Activated naive CD8-positive, alpha-beta T cell treated with anti-CD3 and anti-CD28 coated beads for 36 hours (primary cell): ENCODE measurements at places on chromosomes 5 and 9. TPM values are rescaled to one million over a fixed set of nuclear protein-coding genes. Genes with fewer than 3 reads are reported as not detected.

DNA sequence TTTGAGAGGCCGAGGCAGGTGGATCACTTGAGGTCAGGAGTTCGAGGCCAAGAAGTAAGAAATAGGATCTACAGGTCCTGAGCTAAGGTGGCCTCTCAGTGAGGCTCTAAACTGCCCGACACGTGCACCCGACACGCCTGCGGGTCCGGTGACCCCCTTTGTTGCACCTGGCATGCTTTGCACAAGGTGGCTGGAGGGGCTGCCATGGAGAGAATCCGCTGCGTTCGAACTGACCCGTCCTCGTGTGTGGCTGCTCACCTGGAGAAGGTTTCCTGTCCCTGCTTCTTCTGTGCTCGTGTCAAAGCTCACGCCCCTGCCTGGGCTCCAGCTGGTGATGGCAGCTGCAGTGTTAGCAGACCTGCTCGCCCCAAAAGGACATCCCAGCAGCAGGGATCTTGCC, 5.7 kb upstream of the OLFM1 start:
- H3K36me3 ChIP-seq: no peaks in the 10 kb centered on the region
- H3K4me3 ChIP-seq: no peak overlapping the region
- peaks cover 3% of the 10 kb centered on the region for H3K4me1 ChIP-seq
- no peak overlapping the region for H3K27ac ChIP-seq
- DNase-seq: no peak
- H3K27me3 ChIP-seq: peaks cover 47% of the 10 kb centered on the region

DNA sequence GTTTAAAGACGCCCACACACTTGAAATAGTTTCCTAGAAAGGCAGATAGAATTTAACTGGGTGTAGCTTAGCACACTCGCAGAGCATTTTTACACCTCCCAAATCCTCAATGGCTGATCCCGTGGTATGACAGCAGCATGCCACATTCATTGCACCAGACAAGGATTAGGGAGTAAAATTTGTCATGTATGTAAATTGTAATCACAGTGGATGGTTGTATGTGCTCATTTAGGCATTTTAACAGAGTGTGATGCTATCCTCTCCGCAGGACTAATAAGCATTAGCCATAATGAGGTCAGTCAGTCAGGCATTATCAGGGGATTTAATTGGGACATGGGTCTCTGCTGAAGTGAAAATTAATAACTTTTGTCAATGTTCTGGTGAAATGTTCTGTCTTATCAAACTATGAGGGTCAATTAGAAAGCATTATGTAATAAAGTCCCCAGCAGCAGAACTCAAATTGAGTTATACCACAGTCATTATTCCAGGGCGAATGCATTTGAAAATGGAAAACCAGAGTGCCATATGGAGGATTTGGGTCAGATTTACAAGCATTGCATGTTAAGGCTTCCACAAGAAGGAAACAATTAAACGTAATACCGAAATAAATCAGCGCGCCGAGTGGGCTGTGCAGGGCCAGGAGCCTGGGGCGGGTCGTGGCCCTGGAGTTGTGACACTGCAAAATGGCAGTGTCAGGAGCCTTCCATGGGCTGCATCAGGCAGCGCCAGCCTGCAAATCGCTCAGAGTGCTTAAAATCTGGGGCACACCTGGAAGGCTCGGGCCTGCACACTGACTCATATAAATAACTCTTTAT, 602.2 kb downstream of the BNC2 start:
- DNase-seq: no peak
- no peak overlapping the region for H3K27ac ChIP-seq
- peaks cover 13% of the 10 kb centered on the region for H3K4me1 ChIP-seq
- no peak overlapping the region for H3K4me3 ChIP-seq
- H3K27me3 ChIP-seq: peaks cover 3% of the 10 kb centered on the region
- no peaks in the 10 kb centered on the region for H3K36me3 ChIP-seq

GRCh38 chr5:58458743-58459145, 1.1 kb downstream of the PLK2 start:
- no peak for DNase-seq
- H3K27me3 ChIP-seq: peaks cover 6% of the 10 kb centered on the region

DNA sequence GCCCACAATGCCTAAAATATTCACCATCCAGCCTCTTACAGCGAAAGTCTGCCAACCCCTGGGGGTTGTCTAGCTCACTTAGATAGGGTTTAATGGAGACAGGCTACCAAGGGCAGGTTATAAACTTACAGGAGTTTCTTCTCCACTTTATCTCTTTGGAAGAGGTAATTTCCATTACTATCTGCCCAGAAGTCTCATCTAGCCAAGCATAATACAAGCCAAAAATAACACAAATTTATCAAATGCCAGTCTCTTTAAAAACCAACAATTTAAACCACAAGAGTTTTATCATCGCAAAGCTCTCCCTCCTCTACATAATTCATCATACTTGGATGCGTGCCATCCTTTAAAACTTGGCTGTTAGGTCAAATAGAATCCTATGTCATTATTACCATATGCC, 6.2 kb downstream of the RBM22 start:
- H3K27ac ChIP-seq: no peak overlapping the region
- no peak overlapping the region for H3K4me3 ChIP-seq
- no peaks in the 10 kb centered on the region for H3K4me1 ChIP-seq

DNA sequence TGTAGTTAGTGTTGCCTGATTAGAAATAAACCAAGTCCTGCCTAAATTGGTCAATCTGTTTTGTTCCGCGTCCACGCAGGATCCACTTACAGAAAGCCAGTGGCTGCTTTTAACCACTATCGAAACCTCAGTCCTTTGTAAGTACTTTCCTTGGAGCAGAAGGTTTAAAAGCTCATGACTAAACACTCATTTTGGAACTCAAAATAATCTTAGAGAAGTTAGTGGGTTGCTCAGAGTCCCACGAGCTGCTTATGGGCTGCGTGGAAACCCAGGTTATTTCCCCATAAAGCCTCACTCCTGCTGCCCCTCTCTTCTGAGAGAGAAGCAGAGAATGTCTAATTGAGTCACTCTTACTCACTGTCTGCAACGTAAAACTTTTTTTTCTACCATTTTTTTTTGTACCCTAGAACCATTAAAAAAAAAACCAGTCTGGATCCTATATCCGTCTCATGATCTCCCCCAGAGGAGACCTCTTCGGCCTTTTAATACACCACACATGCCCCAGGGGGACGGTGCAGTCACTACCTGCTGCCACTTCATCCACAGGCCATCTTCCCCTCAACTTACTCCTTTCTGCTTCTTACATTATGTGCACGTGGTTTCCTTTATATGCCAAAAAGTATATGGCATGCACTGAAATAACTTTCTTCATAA, 7.6 kb downstream of the BASP1 start:
- no peak overlapping the region for H3K4me3 ChIP-seq
- no peaks in the 10 kb centered on the region for H3K36me3 ChIP-seq
- DNase-seq: no peak
- H3K27ac ChIP-seq: no peak overlapping the region
- H3K4me1 ChIP-seq: peaks cover 7% of the 10 kb centered on the region
- peaks cover 34% of the 10 kb centered on the region for H3K27me3 ChIP-seq

The CEL gene
- total RNA-seq: 2.3 TPM

DNA sequence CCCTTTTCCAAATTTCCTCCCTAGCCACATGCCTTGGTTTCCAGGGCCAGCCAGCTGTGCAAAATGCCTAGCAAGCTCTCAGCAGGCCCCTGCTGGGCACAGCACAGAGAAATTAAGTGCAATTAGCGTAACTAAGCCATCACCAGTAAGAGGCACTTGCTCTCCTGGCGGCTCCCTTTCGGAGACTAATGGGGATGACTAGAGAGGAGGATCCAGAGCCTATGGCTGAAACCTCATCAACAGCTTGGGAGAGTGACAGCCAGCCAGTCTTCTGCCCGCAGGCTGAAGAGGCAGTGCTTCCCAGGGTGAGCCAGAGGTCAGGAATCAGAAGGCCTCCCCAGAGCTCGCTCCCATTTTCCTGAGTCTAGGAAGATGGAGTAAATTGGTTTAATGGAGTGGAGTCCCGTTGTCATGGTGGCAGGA, 108.4 kb downstream of the KCNIP1 start:
- peaks cover 4% of the 10 kb centered on the region for H3K27me3 ChIP-seq
- H3K36me3 ChIP-seq: no peaks in the 10 kb centered on the region
- no peaks in the 10 kb centered on the region for H3K4me1 ChIP-seq
- no peak overlapping the region for H3K27ac ChIP-seq
- no peak for DNase-seq

GRCh38 chr9:123524866-123525265, 168.9 kb downstream of the CRB2 start:
- H3K27ac ChIP-seq: no peak overlapping the region
- H3K4me1 ChIP-seq: no peaks in the 10 kb centered on the region
- no peak overlapping the region for H3K4me3 ChIP-seq
- H3K27me3 ChIP-seq: no peaks in the 10 kb centered on the region
- H3K36me3 ChIP-seq: peaks cover 14% of the 10 kb centered on the region
